Bladder microvascular endothelial cell (primary cell): ENCODE measurements at places on chromosomes 7 and 10. TPM values are rescaled to one million over a fixed set of nuclear protein-coding genes. Genes with fewer than 3 reads are reported as not detected.

The CALML3 gene
- not detected in 2 replicates for total RNA-seq

The FAM241B gene
- total RNA-seq, result 0.88 TPM in 1 of 2 replicates, not detected in the other

The PCGF6 gene
- total RNA-seq, result 8.3 and 11.7 TPM in 2 replicates

The SPRN gene
- not detected in 2 replicates for total RNA-seq

The BAIAP2L1 gene
- total RNA-seq, result 0.31 and 1.3 TPM in 2 replicates

The NAT16 gene
- not detected in 2 replicates for total RNA-seq

The SYT15 gene
- total RNA-seq, result 0.32 and 0.44 TPM in 2 replicates

The EPO gene
- not detected in 2 replicates for total RNA-seq

The GPR146 gene
- 32.9 and 48.2 TPM in 2 replicates for total RNA-seq

The MKI67 gene
- total RNA-seq, result 16.8 and 23.2 TPM in 2 replicates

The LRRC18 gene
- total RNA-seq, result not detected in 2 replicates

The ZNF316 gene
- total RNA-seq, result 7.4 and 17.0 TPM in 2 replicates

The BAMBI gene
- total RNA-seq, result 0.32 and 1.6 TPM in 2 replicates

The EBLN1 gene
- total RNA-seq, result not detected in 2 replicates

The ZNF804B gene
- total RNA-seq, result not detected in 2 replicates

The GIMAP6 gene
- 136 and 201 TPM in 2 replicates for total RNA-seq

The GHRHR gene
- not detected in 2 replicates for total RNA-seq

The CALHM3 gene
- total RNA-seq, result not detected in 2 replicates

The PIK3CG gene
- total RNA-seq, result 2.5 and 5.3 TPM in 2 replicates
